IMR-90 (cell line): ENCODE measurements at places on chromosomes 12 and 14. TPM values are rescaled to one million over a fixed set of nuclear protein-coding genes. Genes with fewer than 3 reads are reported as not detected.

The GZMB gene
- total RNA-seq: not detected in 2 replicates

- H3K4me1 ChIP-seq: no peaks in the 10 kb centered on the region
- no peaks in the 10 kb centered on the region for H3K27me3 ChIP-seq
- peak overlapping the region; percentile 36 for H3K4me3 ChIP-seq
- H3K27ac ChIP-seq: peak overlapping the region; percentile 39; the same call in 1 of the 2 replicates
- DNase-seq: peak; percentile 95
These were observed 19.5 kb downstream of the ATF7IP start for GRCh38 chr12:14384783-14385638.

The CD69 gene
- not detected in 2 replicates for total RNA-seq

The TMEM253 gene
- total RNA-seq: not detected in 2 replicates

DNA sequence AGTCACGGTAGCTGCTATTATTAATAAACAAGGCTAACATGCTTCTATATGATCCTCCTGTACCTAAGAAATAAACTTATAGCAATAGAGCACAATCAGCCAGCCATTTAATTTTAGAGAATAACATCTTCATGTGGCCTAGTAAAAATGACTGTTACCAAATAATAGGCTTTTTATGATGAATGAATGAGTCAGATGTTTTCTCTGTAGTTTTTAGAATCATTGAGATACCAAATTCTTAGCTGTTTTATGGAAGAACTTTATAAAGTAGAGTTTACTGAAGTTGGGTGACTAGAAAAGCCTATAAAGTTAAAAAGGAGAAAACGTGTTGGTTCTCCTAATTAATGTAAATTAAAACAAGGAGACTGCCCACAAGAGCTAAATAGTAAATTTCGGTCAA is 40.7 kb downstream of the WNK1 start:
- peak; percentile 17 for DNase-seq
- H3K27ac ChIP-seq: no peak overlapping the region
- H3K27me3 ChIP-seq: no peaks in the 10 kb centered on the region

DNA sequence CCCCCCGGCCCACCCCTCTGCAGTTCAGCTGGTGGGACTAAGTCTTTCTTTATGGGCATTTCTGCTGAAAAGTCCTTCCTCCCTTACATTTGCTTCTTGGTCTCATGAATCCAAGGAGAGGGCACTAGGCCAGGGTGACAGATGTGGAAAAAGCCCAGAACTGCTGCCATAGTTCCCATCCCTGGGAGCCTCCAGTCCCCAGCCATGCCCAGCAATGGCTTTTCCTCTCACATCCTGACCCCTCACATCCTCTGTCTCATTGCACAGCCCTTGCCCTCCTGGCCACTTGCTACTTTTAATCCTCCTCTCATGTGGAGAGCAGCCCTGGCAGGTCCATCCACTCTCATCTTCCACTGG is 122.5 kb downstream of the ZFP36L1 start:
- no peaks in the 10 kb centered on the region for H3K36me3 ChIP-seq
- no peak overlapping the region for H3K4me3 ChIP-seq
- H3K27me3 ChIP-seq: no peaks in the 10 kb centered on the region
- H3K27ac ChIP-seq: no peak overlapping the region
- peaks cover 26% of the 10 kb centered on the region for H3K4me1 ChIP-seq

GRCh38 chr12:63064080-63064479 is 86.9 kb downstream of the AVPR1A start:
- H3K36me3 ChIP-seq: no peaks in the 10 kb centered on the region
- H3K27ac ChIP-seq: no peak overlapping the region
- H3K4me1 ChIP-seq: no peaks in the 10 kb centered on the region
- no peak overlapping the region for H3K4me3 ChIP-seq
- peak; percentile 46 for DNase-seq
- peaks cover 4% of the 10 kb centered on the region; the same call in 1 of the 2 replicates for H3K27me3 ChIP-seq

GRCh38 chr12:89750389-89751351 is 42.0 kb upstream of the ATP2B1 start:
- H3K27me3 ChIP-seq: no peaks in the 10 kb centered on the region
- no peak overlapping the region for H3K4me3 ChIP-seq
- H3K4me1 ChIP-seq: 0 out of 2 replicates have a peak, but pooled peaks cover 2% of the 10 kb centered on the region
- no peaks in the 10 kb centered on the region for H3K36me3 ChIP-seq
- H3K27ac ChIP-seq: no peak overlapping the region

The ARG2 gene
- total RNA-seq: 2.2 and 2.5 TPM in 2 replicates

GRCh38 chr14:55684956-55685584 is 105.1 kb downstream of the KTN1 start:
- peak; percentile 42 for DNase-seq
- H3K4me1 ChIP-seq: no peaks in the 10 kb centered on the region
- H3K36me3 ChIP-seq: peaks cover 16% of the 10 kb centered on the region
- H3K4me3 ChIP-seq: no peak overlapping the region
- H3K27me3 ChIP-seq: no peaks in the 10 kb centered on the region

DNA sequence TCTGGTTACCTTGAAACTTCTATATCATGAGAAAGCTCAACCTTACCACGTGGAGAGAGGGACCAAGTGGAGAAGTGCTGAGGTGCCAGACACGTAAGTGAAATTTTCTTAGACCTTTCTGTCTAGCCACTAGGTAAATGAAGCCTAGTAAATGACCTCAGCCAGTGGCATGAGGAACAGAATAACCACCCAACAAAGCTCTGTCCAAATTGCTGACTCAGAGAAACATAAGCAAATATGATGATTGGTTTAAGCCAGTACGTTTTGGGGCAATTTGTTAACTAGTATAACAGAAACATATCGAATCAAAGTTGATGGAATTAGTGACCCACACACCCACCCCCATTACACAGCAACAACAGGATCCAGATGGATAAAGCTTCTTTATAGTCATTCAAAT is 75.2 kb upstream of the MAX start:
- no peak for DNase-seq
- no peak overlapping the region for H3K27ac ChIP-seq
- no peaks in the 10 kb centered on the region for H3K27me3 ChIP-seq
- no peaks in the 10 kb centered on the region for H3K36me3 ChIP-seq
- peaks cover 4% of the 10 kb centered on the region for H3K4me1 ChIP-seq

- no peak overlapping the region for H3K4me3 ChIP-seq
- H3K4me1 ChIP-seq: peaks cover 14% of the 10 kb centered on the region
- H3K36me3 ChIP-seq: no peaks in the 10 kb centered on the region
- no peak for DNase-seq
- no peak overlapping the region for H3K27ac ChIP-seq
These were observed 10.0 kb upstream of the KRT86 start for GRCh38 chr12:52264435-52264825.

The MYF5 gene
- not detected in 2 replicates for total RNA-seq
